CD4-positive, alpha-beta T cell treated with Interleukin-10 for 1 hour (primary cell): ENCODE measurements at places on chromosomes 4 and X.

DNA sequence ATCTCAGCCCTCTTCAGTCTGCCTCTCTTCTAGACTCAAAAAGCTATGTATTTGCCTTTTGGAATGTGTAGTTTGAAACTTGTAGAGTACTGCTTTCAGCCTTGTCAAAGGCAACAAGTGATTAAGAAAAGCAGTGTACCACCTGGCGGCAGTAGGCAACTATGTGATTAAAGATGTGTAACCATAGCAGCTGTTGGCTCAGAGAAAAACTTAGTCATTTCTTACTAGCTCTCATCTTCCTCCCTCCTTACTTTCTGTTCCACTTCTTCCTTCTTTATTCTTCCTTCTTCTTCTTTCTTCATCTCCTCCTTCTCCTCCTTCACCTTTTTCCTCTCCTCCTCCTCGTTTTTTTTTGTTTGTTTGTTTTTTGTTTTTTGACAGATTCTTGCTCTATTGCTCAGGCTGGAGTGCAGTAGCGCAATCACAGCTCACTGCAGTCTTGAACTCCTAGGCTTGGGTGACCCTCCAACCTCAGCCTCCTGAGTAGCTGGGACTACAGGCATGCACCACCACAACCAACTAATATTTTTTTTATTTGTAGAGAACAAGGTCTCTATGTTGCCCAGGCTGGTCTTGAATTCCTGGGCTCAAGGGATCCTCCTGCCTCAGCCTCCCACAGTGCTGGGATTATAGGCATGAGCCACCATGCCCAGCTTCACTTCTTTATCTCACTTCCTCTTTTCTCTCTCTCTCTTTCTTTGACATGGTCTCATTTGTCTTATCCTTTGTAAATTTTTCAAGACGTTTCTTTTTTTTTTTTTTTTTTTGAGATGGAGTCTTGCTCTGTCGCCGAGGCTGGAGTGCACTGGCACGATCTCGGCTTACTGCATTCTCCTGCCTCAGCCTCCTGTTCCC lies 32.6 kb downstream of the ABHD18 start:
- peak; percentile 15 for DNase-seq

- DNase-seq, result no peak
These were observed 4.8 kb downstream of the SAT1 start for GRCh38 chrX:23787745-23788118.

DNA sequence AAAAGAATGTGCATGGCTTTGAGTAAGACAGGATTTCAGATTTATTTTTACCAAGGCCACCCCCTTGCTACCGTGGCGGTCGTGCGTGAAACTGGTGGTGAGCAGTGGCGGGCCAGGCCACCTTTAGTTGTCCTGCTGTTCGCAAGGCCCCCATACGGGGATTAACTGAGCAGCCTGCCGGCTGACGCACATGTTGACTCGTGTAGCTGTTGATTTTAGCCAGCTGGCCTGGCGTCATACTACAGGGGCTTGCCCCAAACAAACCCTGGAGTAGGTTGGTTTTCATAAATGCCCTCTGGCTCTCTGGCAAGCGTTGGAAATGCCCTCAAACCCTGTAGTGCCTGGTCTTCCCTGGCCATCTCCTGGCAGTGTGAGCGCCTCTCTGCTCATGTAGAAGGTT lies 28.4 kb downstream of the WFS1 start:
- no peak for DNase-seq

- no peak for DNase-seq
These were observed 2.9 kb upstream of the MTM1 start for GRCh38 chrX:150565551-150565950.

DNA sequence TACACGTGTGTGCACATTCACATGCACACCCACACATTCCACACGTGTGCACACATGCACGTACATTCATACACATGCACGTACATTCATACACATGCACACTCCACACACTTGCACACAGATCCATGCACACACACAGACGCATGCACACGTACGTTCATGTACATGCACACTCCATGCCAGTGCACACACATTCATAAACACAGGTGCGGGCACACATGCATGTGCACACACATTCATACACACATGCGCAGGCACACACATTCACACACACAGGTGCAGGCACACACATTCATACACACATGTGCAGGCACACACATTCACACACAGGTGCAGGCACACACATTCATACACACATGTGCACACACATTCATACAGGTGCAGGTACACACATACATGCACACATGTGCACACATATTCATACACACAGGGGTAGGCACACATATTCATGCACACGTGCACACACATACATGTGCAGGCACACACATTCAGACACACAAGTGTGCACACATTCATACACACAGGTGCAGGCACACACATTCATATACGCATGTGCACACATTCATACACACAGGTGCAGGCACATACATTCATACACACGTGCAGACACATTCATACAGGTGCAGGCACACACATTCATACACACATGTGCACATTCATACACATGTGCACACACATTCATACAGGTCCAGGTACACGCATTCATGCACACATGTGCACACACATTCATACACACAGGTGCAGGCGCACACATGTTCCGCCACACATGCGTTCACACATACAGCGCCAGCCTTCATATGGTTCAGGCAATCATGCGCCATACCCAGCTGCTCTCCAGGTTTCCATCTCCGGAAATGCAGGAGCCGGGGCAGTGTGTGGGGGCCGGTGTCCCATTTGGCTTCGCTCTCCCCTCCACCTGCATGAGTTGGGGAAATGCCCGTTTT lies 124.8 kb downstream of the HMX1 start:
- no peak for DNase-seq

- no peak for DNase-seq
These were observed 222.3 kb downstream of the CPE start for GRCh38 chr4:165600959-165601683.

- no peak for DNase-seq
These were observed 152.6 kb upstream of the VEGFC start for GRCh38 chr4:176945334-176945733.

DNA sequence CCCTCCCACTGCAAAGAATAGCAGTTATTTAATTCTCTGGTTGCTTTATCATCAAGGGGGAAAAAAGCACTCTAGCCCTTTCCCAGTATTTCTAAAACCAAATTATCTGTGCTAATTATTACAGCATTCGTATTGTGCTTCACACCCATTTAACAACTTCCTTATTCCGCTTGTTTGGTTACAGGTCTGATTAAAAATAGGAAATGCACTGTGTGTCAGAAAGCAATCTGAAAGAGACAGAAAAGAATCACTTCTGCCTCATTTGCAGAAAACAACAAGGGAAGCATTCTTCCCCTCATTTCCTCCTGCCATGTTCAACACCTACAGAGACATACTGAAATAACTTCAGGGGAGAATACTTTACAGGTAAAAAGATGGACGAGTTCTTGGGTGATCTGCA lies 114.9 kb upstream of the MAP3K15 start:
- no peak for DNase-seq

DNA sequence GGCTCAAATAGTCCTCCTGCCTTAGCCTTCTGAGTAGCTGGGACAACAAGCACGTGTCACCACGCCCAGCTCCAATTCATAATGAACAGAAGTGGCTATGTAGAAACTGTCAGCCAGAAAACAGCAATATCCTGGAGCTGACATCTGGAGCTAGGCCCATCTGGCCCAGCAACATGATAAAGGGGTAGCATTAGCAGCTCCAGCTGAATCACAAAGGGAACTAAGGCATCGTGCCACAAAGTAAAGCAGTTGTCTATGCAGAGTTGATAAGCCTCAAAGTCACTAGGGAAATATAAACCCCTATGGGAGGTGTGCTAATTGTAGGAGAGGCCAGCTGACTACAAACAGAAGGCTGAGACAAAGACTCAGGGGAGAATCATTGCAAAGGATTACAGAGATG lies 270.5 kb upstream of the GPC4 start:
- DNase-seq, result no peak

GRCh38 chrX:17848545-17849265 lies 12.4 kb downstream of the RAI2 start:
- no peak for DNase-seq

GRCh38 chr4:122119739-122120138 lies 32.4 kb upstream of the BLTP1 start:
- DNase-seq, result no peak

- no peak for DNase-seq
These were observed 325.6 kb downstream of the CAMK2D start for GRCh38 chr4:113435893-113436292.

DNA sequence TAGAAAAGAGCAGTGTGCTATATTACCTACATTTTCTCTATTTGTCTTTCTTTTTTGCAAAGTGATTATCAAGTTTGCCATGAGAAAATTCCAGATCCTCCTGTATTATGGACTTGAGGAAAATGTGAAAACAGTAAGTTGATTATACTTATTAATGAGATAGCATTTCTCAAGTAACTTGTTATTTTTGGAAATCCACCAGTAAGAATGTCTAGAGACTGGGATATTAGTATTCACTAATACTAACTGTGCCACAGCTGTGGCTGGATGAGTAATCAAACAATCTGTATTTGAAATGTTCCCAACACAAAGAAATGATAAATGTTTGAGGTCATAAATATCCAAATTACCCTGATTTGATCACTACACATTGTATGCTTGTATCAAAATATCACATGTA lies 147.0 kb upstream of the CTSO start:
- no peak for DNase-seq

- peak; percentile 51 for DNase-seq
These were observed 52.4 kb upstream of the TRIM2 start for GRCh38 chr4:153151535-153152455.

DNA sequence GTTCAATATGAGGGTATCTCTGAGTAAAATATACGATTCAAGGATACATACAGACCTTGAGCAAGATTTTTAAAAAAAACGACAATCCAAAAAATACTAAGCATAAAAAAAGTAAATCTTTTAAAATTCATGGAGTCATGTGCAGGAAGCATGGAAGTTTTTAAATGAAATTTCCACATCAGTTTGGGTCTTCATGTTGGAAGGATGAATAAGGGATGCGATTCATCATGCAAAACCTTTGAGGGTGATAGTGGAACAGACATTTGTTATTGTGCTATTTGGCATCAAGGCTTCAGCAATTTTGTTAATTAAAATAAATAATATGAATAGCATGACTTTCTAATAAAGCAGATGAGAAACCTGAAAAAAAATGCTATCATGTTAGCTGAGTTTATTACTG lies 815.0 kb upstream of the PCDH10 start:
- no peak for DNase-seq

DNA sequence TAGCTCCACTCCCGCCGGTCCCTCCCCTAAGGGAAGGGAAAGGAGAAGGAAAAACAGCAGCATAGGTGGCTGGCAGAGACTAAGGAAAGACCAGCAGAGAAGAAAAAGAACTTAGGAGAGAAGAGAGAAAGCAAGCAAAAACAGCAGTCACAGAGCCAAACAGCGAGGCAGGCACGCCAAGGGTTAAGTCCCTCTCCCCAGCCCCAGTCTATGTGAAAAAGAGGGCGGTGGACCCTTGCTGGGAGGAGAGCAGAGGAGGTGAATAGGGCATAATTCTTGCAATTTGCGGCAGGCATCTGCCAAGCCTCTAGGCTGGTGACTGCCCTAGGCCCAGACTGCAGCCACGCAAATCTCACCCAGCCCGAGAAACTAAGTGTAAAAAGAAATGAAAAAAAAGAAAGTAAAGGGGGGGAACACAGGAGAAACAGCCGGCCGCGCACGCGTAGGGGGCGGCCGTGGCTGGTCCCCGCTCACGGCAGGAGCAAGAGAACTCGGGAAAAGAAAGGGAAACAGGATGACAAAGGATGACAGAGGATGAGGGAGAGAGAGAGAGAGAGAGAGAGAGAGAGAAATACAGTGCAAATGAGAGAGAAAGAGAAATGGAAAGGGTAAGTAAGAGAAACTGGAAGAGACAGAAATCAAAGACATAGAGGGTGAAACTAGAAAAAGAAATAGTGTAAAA lies 48.6 kb downstream of the MAGEA9 start:
- DNase-seq, result peak; percentile 36

GRCh38 chr4:15078682-15079642 lies 76.7 kb downstream of the CPEB2 start:
- DNase-seq, result no peak

GRCh38 chr4:118327554-118328241 lies 25.1 kb downstream of the PRSS12 start:
- DNase-seq, result no peak

- peak; percentile 71 for DNase-seq
These were observed 21.9 kb downstream of the ARMCX6 start for GRCh38 chrX:101595739-101596419.

DNA sequence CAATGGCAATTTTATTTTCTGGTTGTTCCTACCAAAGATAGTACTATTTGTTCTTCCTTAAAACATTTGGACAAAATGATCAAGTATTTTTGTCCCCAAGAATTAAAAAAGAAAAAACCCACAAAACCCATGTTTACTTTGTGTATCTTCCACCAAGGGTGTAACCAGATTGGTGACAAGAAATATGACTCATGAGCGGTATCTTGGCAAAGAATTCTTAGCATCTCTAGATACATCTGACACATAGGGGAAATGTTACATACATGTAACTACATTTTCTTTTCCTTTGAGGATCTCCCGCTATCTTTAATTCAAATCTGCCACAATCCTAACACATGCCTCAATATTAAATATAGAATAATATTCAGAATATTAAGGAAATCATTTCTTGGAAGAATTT lies 78.7 kb downstream of the WDFY3 start:
- DNase-seq, result no peak

DNA sequence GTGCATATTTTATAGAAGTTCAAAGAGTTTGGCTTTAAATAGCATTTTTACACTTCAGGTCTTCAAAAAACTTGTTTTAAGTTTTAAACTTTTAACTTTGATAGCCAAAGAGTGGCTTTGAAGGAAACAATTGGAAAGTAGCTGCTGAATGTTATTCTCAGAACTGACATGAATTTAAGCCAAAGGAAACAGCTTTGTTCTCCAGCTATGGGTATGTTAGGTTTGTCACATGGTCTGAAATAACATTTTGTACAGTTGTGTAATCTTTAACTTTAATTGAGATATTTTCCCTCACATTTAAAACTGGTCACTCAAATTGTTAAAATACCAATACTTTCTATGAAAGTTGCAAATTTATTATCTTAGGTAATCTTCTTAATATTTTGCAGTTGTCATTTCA lies 564.7 kb downstream of the IL15 start:
- DNase-seq, result no peak

GRCh38 chr4:182978152-182978827 lies 61.1 kb upstream of the DCTD start:
- no peak for DNase-seq

GRCh38 chr4:132646186-132646585 lies 502.9 kb upstream of the PCDH10 start:
- DNase-seq, result no peak

- no peak for DNase-seq
These were observed 54.2 kb upstream of the GRPEL1 start for GRCh38 chr4:7121866-7122653.
